Daoy (cell line): ENCODE measurements at places on chromosomes 12 and 14. TPM values are rescaled to one million over a fixed set of nuclear protein-coding genes. Genes with fewer than 3 reads are reported as not detected.

Gene ERGIC2
- total RNA-seq, result 120 and 131 TPM in 2 replicates

Gene PRR4
- total RNA-seq, result 0.74 TPM in 1 of 2 replicates, not detected in the other

Gene TAOK3
- total RNA-seq, result 12.9 and 15.3 TPM in 2 replicates

- peak; percentile 79 for DNase-seq
These were observed 109.4 kb upstream of the HIF1A start for GRCh38 chr14:61585598-61586543.

GRCh38 chr14:24179294-24179960 lies 7.5 kb downstream of the REC8 start:
- DNase-seq, result no peak

Gene EPS8
- 21.1 and 31.6 TPM in 2 replicates for total RNA-seq

DNA sequence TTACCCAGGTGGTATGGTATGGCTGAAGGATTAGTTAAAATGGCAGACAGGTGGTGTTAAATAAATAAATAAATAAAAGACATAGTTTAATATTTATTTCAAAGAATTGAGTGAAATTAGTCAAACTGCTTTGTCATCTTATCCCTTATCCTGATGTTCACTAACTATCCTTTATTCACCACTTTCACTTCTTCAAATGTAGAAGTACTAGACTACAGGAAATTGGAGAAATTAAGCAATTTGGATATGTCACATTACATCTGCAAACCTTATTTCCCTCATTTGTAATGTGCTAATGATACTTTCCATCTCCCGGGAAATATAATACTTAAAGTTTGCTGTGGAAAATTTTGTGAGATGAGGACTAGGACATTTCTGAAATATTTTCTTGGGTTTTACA lies 1195.7 kb downstream of the LRFN5 start:
- no peak for DNase-seq

Gene VRTN
- total RNA-seq, result not detected in 2 replicates

Gene PRKD1
- 2.9 and 3.3 TPM in 2 replicates for total RNA-seq

Gene NAV3
- total RNA-seq, result 20.7 and 34.2 TPM in 2 replicates

DNA sequence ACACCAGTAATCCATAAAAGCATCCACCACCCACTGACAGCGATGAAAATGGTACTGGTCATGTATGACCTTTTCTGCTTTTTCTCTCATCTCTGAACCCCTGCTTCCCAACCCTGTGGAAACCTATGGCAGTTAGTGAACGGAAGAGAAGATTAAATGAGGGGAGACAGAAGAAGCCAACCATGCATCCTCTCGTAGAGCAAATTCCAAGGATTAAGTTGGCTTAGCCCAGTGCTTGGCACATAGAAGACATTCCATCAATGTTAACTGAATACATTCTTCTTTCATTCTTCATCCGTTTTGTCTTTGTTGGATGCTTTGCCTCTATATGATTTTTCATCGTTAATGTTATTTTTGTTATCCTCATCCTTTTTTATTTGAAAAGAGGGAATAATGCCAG lies 339.7 kb upstream of the FLRT2 start:
- DNase-seq, result no peak

GRCh38 chr12:110861729-110862128 lies 14.9 kb downstream of the CCDC63 start:
- DNase-seq, result no peak

DNA sequence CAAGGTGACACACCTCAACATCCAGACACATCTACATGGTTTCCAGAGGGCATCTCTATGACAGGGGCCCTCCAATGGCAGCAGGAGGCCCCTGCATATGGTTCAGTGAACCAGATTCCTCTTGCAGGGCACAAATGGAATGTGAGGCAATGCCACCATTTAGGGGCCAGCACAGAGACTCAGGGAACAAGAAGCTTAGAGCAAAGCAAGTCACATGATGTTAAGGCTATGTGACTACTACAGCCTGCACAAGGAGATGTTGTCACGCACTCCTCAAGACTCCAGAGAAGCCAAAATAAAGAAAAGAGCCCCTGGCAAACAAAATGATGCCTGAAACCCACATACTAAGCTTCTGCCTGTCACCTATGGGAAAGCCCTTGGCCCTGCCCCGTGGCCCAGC lies 95.2 kb downstream of the RBM19 start:
- DNase-seq, result no peak

DNA sequence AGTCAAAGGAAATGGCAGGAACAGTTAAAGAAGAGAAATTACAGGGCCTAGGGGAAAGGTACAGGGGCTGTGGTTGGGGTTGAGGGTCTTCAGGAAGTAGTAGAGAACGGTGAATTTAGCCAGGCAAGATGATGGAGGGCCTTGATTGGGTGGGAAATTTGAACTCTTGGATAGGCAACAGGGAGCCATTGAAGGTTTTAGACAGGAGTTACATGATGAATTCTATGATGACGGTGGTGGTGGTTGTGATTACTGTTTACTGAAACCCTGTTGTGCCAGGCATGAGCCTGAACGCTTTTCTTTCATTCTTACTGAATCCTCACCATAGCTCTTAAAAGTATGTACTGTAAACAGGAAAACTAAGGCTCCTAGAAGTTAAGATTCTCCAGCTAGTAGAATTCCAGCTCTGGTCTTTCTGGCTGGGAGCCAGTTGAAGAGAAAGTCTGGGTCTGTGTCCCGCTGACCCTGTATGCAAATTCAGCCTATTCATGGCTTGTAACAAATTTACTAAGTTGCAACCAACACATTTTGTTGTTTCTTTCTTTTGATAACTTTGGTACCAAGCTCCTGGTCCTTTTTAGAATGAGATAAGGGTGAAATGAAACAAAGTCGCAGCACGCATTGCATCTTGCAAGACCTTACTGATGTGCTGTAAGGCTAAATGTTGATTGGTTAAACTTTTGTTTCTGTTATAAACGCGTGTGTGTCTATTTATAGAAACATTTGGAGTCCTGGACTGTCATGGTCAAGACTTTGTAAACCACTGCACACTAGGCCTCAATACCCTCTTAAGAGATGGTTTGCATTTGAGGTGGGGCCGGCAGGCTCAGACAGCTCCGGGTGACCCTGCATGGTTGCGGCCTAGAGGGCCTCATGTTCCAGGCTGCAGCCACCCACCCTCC lies 6.0 kb downstream of the ORAI1 start:
- DNase-seq, result no peak

GRCh38 chr12:120596901-120597300 lies 15.7 kb upstream of the POP5 start:
- no peak for DNase-seq

- no peak for DNase-seq
These were observed 134.2 kb downstream of the ESRRB start for GRCh38 chr14:76510181-76510580.

DNA sequence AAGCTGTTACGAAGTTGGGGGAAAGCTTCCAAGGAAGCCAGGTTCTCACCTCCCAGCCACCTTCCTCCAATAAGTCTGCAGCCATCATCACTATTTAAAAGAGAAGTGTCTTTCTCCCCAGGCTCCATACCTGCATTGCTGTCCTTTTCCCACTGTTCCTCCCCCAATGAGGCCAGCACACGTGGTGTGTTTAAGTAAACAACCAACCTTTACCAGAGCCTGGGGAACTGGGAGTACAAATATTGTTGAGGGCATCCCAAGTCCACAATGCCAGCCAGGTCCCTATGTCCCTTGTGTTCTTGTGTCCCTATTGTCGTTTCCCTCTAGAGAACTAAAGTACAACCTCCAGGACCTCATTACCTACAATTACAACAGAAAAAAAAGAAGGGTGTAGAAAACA lies 49.2 kb upstream of the PNMA1 start:
- DNase-seq, result peak; percentile 2

DNA sequence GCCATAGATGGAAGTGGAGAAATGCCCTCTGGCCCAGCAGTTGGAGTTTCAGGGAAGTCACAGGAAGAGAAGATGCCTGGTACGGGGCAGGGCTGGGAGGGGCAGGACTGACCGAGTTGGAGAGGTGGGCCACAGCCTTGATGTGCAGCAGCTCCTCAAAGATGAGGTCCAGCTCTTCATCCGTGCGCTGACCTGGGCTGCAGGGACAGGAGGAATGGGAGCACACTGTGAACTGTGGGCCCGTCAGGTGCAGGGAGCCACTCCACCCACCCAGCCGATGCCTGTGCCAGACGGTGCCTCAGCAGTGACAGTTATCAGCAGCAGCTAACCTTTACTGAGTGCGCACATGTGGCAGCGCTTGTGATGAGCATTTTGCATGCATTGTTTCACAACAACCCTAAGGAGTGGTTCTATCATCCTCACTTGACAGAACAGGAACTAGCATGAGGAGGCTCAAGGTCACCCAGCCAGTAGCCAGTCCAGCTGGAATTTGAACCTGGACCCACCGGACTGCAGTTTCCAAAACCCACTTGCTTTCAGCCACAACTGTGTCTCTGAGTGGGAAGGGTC lies 8.4 kb downstream of the RAPGEF3 start:
- no peak for DNase-seq

Gene GDF3
- not detected in 2 replicates for total RNA-seq

- DNase-seq, result no peak
These were observed 133.8 kb downstream of the BCAT1 start for GRCh38 chr12:24815114-24815423.

- DNase-seq, result peak; percentile 50
These were observed 402.4 kb upstream of the RGS6 start for GRCh38 chr14:71529848-71530247.

- DNase-seq, result peak; percentile 48
These were observed 56.5 kb upstream of the CDKL1 start for GRCh38 chr14:50452979-50453705.

Gene PHLDA1
- 58.8 and 69.3 TPM in 2 replicates for total RNA-seq

GRCh38 chr12:65926119-65926908 lies 102.0 kb downstream of the HMGA2 start:
- DNase-seq, result no peak

Gene CCDC197
- not detected in 2 replicates for total RNA-seq

Gene STXBP6
- 2.6 and 2.9 TPM in 2 replicates for total RNA-seq

GRCh38 chr12:70646850-70647249 lies 9.6 kb upstream of the PTPRB start:
- peak; percentile 59 for DNase-seq

DNA sequence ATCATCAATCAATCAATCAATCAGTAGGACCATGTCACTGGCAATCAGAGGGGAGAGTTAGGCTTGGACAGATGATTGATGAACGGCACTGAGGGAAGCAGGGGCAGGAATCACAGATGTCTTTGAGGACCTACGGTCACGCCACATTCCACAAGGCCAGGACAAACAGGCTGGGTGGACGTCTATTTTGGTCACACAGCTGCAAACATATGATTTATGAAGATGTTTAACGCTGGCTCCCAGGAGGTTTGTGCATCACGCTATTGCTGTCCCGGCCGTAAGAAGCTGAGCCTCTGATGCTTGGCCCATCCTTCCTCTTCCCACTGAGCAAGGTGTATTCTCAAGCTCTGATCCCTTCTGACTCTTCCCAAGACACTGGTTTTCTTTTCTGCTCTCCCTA lies 160.8 kb downstream of the FOXN3 start:
- no peak for DNase-seq
